A549 treated with RU486 at 1 μM for 4 hours (cell line): ENCODE measurements at places on chromosomes 11 and 22. TPM values are rescaled to one million over a fixed set of nuclear protein-coding genes. Genes with fewer than 3 reads are reported as not detected.

Gene ZNF408
- 15.7 to 19.1 TPM (median 16.8 TPM) in 5 replicates for total RNA-seq

Gene LARGE1
- 2.8 to 5.8 TPM (median 3.9 TPM) in 5 replicates for total RNA-seq

Gene NRIP3
- total RNA-seq = 0.83 to 1.4 TPM (median 0.98 TPM) in 5 replicates

Gene LUZP2
- not detected in 5 replicates for total RNA-seq

Gene HEPN1
- total RNA-seq = not detected in 5 replicates

Gene USP2
- 0.18 to 0.62 TPM (median 0.28 TPM) in 5 replicates for total RNA-seq

Gene CBLIF
- total RNA-seq = not detected in 5 replicates

Gene BIRC3
- 18.3 to 32.2 TPM (median 27.0 TPM) in 5 replicates for total RNA-seq

Gene ADORA2A
- total RNA-seq = 0.71 to 1.5 TPM (median 0.94 TPM) in 5 replicates

Gene KRTAP5-1
- not detected in 5 replicates for total RNA-seq

Gene DMC1
- 2.6 to 6.1 TPM (median 5.0 TPM) in 5 replicates for total RNA-seq

Gene PLAAT4
- total RNA-seq = 1.5 to 3.3 TPM (median 1.8 TPM) in 5 replicates

Gene NCR3LG1
- total RNA-seq = 1.5 to 3.5 TPM (median 2.6 TPM) in 5 replicates

Gene KDM4D
- total RNA-seq = 0.35 to 0.55 TPM (median 0.45 TPM) in 5 replicates

Gene KDM4E
- not detected in 5 replicates for total RNA-seq

Gene C11orf87
- total RNA-seq = 0.02 to 0.03 TPM in 2 of 5 replicates, not detected in the others

Gene FAM227A
- 0.42 to 0.75 TPM (median 0.71 TPM) in 5 replicates for total RNA-seq

Gene C11orf65
- total RNA-seq = 0.20 to 0.65 TPM in 2 of 5 replicates, not detected in the others

Gene WT1
- 4.9 to 6.5 TPM (median 6.4 TPM) in 5 replicates for total RNA-seq

Gene MRGPRE
- 0.17 to 0.18 TPM in 2 of 5 replicates, not detected in the others for total RNA-seq

Gene ART1
- not detected in 5 replicates for total RNA-seq

Gene DGAT2
- total RNA-seq = 1.7 to 3.2 TPM (median 2.3 TPM) in 5 replicates

Gene VPREB3
- 0.55 to 1.1 TPM (median 0.92 TPM) in 4 of 5 replicates, not detected in the other for total RNA-seq

Gene TRIM5
- 11.8 to 13.5 TPM (median 12.2 TPM) in 5 replicates for total RNA-seq

Gene NECTIN1
- total RNA-seq = 8.2 to 10.3 TPM (median 9.3 TPM) in 5 replicates

Gene WNT7B
- total RNA-seq = 92.2 to 135 TPM (median 126 TPM) in 5 replicates

Gene OR4A16
- not detected in 5 replicates for total RNA-seq

Gene SFI1
- total RNA-seq = 7.6 to 13.0 TPM (median 8.7 TPM) in 5 replicates

Gene ACAT1
- total RNA-seq = 64.3 to 90.2 TPM (median 67.6 TPM) in 5 replicates

Gene RBMXL2
- total RNA-seq = not detected in 5 replicates

Gene H19
- total RNA-seq = 6.6 to 13.5 TPM (median 11.6 TPM) in 5 replicates

Gene KRTAP5-8
- not detected in 5 replicates for total RNA-seq

Gene LRRC74B
- total RNA-seq = not detected in 5 replicates

Gene GUCY1A2
- total RNA-seq = 0.02 to 0.13 TPM (median 0.06 TPM) in 4 of 5 replicates, not detected in the other

Gene MRTFA
- 31.5 to 45.7 TPM (median 39.5 TPM) in 5 replicates for total RNA-seq

Gene OOSP2
- total RNA-seq = not detected in 5 replicates

Gene ADAMTS8
- 0.37 to 0.49 TPM (median 0.42 TPM) in 5 replicates for total RNA-seq

Gene CCDC116
- 0.06 to 0.12 TPM (median 0.10 TPM) in 3 of 5 replicates, not detected in the others for total RNA-seq

Gene F2
- 2.0 to 3.4 TPM (median 2.2 TPM) in 5 replicates for total RNA-seq

Gene INSC
- total RNA-seq = not detected in 5 replicates

Gene BTBD18
- total RNA-seq = not detected in 5 replicates

Gene FGF4
- total RNA-seq = not detected in 5 replicates

Gene DAGLA
- total RNA-seq = 3.7 to 6.4 TPM (median 5.9 TPM) in 5 replicates

Gene APOA1
- 0.10 to 1.3 TPM (median 0.25 TPM) in 5 replicates for total RNA-seq

Gene OR56A3
- not detected in 5 replicates for total RNA-seq
